Activated CD8-positive, alpha-beta T cell treated with anti-CD3 and anti-CD28 coated beads, Interleukin-2, amount 10 ng/mL, durations not matched to agents 7 days and 5 days (primary cell): ENCODE measurements at places on chromosomes 3 and 15.

- DNase-seq, result no peak
Measured at GRCh38 chr3:99856437-99857220, 39.0 kb downstream of the CMSS1 start.

DNA sequence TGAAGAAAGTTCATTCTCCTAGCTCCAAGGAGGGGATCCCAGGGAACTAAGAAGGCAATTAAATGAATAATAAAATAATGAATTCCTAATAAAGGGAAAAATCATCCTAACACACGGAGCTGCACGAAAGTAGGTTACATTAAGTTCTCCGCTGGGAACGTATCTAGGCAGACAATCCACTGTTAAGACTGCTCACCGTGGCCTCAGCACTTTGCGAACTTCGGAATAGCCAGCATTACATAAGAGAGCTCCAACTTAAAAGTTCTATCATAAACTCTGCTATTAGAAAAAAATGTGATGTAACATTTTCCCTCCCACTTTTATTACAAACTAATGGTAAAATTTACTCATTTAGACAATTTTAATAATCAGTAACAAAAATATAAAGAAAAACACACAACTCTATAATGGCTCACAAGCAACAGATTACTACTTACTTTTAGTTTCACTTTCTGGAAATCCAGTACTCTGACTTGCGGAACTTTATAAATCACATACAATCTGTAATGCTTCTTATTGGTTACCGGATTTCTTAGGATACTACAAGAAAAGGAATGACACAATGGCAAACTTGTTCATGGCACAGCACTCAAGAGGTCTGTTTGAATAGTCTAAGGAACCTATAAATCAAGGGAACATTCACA is 8.5 kb downstream of the SNRPA1 start:
- no peak for DNase-seq

DNA sequence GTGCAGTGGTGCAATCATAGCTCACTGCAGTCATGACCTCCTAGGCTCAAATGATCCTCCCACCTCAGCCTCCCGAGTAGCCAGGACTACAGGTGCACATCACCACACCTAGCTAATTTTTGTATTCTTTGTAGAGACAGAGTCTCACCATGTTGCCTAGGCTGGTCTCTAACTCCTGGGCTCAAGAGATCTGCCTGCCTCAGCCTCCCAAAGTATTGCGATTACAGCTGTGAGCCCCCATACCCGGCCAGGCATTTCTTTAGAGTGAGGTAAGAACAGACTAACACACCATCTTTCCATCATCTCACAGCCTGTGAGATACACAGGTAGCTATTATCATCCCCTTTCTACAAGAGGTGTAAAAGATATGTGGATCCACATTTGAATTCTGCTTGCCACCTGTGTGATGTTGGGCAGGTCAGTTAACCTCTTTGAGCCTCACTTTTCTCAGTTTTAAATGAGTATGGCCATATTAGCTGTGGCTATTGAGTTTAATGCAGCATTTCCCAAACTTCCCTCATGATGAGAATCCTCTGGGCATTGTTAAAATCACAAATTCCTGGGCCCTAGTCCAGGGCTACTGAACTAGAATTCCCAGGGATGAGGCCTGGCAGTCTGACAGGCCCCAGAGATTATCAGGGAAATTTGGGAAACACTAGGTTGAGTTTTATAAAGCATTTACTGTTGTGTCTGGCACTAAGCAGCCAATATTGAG is 46.0 kb downstream of the ANP32A start:
- no peak for DNase-seq

DNA sequence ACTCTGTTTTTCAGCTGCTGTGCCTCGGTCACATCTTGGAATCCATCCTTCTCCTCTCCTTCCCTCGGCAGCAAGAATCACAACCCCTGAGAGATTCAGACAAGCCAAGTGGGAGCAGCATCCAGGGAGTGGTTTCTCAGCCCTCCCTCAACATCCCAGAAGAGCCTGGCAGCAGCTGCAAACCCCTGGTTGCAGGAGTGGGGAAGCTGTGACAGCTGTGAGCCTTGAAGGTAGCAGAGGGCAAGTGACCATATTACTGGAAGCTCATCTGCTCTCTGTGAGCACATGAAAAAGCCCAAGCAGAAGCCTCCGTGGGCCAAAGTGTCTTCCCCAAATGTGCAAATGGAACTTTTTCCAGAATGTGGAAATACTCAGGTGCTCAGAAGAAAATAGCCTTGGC is 312.9 kb downstream of the NTRK3 start:
- DNase-seq, result no peak

DNA sequence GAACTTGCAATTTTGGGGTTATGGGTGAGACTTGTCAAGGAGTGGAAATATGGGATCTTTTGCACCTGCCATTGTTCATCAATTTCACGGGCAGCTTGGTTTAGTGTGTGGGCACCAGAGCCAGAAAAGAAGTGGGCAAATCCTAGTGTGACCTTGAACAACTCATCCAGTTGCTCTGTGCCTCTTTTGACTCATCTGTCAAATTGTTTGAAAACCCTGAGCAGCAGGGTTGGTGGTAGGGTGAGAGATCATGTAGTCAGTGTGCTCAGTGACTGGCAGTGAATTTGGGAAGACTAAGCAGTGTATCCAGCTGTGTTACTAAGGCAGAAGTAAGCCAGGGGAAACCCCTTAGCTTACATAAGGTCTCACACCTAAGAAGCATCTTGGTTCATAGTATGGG is 293.0 kb upstream of the TRIM42 start:
- DNase-seq, result no peak

- DNase-seq, result no peak
Measured at GRCh38 chr3:67196677-67197076, 198.6 kb downstream of the KBTBD8 start.

DNA sequence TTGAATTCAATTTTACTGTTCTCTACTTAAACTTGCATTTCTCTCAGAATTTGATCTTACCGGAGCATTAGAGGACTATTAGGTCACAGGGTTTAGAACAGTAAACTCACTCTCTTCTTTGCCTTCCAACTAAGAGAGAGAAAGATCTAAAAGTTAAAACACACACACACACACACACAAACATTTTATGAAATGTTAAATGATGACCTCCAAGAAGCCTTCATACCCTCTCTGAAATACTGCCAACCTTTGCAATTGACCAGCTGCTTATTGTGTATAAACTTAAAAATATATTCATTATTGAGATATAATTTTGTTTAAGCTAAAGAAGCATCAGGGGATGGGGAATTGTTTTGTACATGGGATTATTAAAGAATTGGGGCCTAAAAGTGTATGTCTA is 15.5 kb upstream of the NR2F2 start:
- DNase-seq, result no peak

DNA sequence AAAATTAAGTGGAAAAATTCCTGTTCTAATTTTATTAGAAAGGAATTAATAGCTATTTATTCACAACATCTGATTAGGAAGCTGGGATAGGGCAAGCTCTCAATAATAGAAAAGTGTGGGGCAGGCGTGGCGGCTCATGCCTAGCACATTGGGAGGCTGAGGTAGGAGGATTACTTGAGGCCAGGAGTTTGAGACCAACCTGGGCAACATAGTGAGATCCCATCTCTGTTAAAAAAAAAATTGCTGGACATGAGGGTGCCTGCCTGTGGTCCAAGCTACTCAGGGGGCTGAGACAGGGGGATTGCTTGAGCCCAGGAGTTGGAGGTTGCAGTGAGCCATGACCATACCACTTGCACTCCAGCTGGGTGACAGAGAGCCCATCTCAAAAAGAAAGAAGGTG is 119.6 kb downstream of the TCF12 start:
- no peak for DNase-seq

DNA sequence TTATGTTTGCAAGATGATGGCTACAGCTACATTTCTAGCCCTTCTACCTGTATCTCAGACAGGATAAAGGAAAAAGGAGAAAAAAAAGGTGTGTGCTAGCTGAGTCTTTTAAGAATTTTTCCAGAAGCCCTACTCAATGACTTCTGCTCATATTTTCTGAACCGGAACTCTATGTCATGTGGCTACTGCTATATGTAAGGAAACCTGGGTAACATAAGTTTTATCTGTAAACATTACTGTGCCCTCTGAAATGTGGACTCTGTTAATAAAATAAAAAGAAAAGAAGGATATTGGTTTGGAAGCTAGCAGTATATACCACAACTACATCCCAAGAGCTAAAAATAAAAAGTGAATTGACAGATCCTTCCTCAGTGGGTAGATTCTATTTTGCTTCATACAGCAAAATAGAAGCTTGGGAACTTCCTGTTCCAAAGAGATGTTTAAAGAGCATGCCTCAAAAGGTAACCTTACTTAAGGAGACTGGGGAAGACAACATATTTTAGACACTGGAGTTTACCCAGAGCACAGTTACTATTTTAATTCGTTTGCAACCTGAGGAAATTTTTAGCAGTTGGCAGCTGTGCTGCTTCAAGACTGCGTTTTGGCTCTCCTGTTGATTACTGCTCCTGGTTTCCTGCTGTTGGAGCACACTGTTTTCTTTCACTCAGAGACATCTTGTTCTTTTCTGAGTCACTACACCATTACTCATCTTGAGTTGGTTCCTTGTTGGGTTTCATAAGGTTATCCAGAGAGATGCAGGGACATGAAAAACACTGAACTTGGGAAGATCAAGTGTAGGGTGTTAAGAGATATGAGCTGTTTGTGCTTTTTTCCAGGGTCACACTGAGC is 280.7 kb downstream of the NFKBIZ start:
- DNase-seq, result no peak

- DNase-seq, result no peak
Measured at GRCh38 chr3:19543212-19543841, 390.7 kb downstream of the EFHB start.

DNA sequence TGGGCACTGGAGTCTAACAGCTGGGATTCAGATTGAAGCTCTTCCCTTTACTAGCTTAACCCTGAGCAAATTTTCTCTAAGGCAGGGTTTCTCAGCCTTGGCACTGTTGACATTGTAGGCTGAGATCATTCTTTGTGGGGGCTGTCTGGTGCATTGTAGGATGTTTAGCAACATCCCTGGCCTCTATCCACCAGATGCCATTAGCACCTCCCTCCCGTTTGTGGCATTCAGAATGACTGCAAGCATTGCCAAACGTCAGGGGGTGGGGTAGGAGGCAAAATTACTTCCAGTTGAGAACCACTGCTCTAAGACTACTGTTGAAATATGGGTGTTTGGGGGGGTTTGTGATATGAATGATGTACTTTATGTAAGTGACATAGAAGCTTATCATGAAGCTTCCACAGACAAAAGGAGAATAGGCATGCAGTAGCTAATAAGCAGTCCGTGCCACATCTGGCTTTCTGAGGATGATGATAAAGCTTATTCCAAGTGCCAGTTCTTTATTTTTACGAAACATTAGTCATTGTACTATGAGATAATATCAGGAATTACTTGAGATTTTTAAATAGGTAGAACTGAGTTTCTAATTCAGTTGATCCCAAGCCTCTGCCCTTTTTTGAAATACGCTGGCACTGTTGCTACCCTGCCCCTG is 39.3 kb downstream of the NKIRAS1 start:
- no peak for DNase-seq

GRCh38 chr3:157669416-157669815 is 166.2 kb upstream of the VEPH1 start:
- DNase-seq, result no peak

DNA sequence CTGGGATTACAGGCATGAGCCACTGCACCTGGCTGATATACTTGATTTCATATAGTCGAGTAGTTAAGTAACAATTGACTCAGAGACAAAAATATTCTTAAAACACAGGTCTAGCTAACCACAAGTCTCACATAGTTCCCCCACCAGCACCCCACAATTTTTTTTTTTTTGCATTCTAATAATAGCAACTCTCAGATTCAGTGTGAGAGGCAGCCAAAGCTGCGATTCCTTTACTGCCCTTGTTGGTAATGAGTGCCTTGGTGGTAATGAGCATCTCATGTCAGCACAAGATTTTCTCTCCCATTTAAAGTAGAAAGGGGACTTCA is 72.5 kb downstream of the WWTR1 start:
- DNase-seq, result no peak

DNA sequence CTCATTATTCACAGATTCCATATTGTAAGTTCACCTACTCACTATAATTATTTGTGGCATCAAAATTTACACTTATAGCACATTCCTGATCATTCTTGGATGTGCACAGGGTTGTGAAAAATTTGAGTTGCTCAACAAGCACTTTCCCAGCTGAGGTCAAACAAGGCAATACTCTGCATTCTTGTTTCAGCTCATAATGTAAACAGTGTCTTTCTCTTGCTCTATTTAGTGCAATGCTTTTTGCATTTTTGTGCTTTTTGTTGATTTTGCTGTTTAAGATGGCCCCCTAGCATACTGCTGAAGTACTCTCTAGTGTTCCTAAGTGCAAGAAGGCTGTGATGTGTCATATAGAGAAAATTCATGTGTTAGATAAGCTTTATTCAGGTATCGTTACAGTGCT is 66.7 kb upstream of the TNIK start:
- DNase-seq, result no peak

GRCh38 chr15:96670389-96670788 is 339.9 kb downstream of the NR2F2 start:
- no peak for DNase-seq

DNA sequence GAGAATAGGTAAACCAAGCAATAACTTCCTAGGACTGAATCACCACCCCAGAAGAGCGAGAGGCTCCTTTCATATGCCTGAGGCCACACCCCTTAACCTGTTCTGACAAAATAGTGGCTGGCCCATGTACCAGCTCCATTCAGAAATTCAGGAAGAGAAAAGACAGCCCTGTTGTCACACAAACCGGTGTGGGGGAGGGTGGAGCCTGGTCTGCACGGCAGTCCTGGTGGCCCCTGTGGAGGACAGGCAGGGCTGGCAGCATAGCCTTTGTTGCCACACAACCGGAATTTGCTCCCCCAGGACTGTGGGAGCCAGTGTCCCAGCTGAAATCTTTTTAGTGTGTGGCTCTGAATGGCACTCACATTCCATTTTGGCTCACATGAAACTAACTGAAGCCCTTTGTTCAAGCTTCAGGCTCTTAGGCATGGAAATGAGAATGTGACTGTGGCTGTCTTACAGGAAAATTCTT is 23.8 kb downstream of the RLBP1 start:
- no peak for DNase-seq

- no peak for DNase-seq
Measured at GRCh38 chr15:62360332-62361097, 195.4 kb upstream of the C2CD4B start.

DNA sequence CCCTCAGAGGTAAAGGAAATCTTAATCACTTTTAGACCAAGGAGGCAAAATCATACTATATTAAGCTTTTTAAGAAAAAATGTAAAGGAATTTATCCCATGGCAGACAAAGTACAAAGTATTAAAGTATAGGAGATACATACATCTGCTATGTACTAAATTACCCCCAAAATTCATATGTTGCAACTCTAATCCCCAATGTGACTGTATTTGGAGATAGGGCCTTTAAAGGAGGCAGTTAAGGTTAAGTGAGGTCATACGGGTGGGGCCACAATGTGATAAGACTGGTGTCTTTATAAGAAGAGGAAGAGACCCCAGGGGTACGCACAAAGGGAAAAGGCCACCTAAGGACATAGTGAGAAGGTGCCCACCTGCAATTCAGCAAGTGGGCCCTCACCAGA is 657.0 kb upstream of the ADAMTS9 start:
- no peak for DNase-seq

DNA sequence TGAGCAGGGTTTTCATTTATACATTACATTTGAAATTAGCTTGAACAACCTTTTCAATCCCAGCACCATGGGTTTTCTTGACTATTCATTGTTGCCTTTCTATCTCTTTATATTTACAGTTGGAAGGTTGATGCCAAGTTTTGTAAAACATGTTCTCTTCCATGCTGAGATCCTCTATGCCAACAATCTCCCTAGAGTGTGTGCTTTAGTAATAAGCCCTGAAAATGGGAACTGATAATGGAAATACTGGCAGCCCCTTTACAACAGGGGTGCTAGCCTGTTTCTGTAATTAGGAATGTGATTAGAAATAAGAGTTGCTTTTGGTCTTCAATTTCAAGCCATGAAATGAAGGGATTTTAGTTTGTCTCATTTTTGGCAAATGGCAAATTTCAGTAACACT is 239.9 kb upstream of the NAALADL2 start:
- DNase-seq, result no peak
